Stimulated activated CD4-positive, alpha-beta T cell treated with anti-CD3 and anti-CD28 coated beads, Interleukin-12 subunit alpha, Interleukin-12 subunit beta, amount 100 ng/mL, for 48 hours (primary cell): ENCODE measurements at places on chromosomes 3 and 15.

DNA sequence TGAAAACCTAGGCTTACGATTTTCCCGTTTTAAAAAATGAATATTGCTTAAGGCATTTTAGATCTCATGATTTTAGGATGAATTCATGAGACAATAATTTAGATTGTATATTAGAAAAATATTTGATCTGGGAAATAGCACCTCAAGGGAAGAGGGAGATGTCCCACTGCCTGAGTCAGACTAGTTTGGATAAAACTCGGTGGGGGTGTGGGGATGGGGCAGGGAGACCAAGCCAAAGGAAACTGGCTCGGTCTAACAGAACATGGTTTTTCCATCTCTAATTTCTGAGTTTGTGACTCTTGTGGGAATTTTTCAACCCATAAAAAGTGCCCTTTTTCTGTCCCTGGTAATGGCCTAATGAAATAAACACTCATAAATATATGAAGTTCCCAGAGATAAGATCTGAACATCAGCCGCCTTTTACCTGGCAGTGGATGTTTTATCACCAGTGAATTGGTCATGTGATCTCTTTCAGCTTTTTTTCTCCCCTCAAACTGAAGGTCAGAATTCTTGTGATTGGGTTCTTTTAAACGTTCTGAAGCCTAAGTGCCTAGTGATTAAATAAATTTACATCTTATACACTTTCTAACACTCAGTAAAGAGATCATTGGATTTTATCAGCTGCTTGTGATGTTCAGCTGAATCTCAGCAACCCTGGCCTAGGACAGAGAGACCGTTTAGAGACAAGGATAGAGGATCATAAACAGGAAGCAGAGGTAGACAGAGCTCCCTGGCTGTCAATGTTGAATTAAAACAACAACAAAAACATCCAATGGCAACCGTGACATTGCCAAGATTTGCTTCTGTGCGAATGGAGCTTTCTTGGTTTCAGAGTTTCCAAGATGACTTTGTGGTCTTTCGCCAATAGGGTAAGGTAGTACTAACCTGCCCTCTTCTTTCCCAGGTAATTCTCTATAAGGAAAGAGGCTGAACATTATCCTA, 1038.2 kb downstream of the MCTP2 start:
- no peak for DNase-seq

DNA sequence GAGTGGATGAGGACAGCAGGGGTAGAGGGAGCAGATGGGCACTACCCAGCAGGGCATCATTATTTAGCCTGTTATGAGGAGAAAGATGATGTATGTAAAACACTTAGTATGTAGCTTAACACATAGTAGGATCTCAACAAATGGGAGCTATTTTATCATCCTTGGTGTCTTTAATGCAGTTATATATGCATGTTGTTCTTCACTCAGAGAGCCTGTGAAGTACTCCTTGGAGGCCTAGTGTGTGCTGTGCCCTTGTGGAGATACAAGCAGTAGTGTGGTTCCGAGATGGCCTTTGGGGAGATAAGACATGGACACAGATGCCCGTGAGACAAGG, 124.2 kb downstream of the LIPC start:
- DNase-seq: no peak

DNA sequence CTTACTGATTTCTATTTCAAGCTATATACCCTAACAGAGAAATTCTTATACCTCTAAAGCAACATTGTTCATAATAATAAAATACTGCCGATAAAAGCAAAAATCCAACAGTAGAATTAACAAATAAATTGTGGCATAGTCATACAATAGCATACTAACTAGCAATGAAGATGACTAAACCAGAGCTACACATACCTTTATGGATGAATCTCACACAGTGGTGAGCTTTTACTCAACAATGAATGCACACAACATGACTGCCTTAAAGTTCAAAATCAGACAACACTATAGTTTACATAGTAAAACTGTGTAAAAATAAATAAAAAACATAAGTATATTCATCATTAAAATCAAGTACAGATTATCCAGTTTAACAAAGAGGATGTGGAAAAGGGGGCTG, 99.1 kb downstream of the NR1I2 start:
- no peak for DNase-seq

GRCh38 chr3:53264718-53265117, 8.9 kb upstream of the TKT start:
- no peak for DNase-seq

DNA sequence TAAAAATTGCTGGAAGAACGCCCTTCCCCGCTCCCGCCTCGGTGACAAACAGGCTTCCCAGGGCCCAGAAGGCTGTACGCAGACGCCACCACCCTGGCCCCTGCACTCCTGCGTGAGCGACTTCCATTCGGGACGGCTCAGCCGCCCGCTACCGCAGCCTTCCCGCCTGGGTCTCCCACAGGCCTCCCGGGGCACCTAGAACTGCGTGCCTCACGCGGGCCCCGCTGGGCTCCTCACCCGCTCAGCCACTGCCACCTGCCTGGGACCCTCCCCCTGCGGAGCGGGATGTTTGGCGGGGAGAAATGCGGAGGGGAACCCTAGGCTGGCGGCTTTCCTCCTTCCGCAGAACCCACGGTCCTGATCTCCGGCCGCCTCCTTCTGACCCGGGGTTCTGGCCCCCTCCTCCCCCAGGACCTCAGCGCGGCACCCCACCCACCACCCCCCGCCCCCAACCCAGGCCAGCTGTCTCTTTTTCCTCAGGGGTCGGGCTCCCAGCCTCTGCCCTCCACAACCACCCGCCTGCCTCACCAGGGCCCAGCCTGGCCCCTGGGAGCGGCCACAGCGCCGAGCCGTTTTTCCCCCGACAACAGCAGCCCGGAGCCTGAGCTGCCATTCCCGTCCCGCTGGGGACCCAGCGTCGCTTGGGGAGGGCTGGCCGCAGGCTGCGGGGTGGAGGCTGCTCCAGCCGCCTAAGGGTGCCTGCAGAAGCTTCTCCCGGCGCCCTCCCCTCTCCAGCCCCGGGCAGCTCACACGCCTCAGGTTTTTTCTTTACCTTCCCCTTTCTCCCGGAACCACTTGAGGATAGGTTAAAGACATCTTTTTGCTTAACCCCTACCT, 27.6 kb upstream of the RAB7A start:
- DNase-seq: no peak

- no peak for DNase-seq
Measured at GRCh38 chr15:70378126-70379031, 280.7 kb upstream of the TLE3 start.

DNA sequence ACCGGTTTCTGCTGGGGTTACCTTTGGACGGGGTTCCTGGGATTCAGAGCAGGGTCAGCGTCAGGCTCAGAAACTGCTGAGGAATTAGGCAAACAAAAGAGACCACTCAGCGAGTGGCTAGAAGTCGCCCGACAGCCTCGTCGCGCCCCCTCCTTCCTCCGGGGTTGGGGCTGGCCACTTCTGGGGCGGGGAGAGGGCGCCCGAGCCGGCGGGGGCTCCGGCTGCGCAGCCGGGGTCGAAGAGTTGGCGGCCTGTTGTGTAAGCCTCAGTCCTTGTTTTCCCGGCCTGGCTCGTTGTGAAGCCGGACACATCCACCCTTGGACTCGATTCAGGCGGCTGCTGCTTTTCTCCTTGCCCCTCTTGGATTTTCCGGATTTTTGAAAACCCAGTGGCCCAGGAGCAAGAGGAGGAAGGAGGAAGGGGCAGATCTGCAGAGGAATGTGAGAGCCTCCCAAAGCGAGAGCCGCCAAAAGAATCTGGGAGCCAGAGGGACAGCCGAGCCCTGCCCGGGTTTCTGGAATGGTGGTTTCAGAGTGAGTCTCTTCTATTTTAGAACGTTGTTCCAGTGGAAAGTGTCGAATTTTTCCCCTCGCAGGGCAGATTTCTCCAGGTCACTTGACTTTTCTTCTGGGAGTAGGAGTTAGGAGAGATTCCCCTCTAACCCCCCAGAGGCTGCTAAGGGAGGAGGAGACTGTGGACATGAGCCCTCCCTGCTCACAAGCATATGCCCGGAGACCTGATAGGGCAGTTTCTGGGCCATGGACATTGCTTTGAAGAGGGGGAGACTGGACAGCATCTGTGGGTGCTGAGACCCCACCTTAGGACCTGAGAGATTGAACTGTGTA, 666 bp downstream of the SNX33 start:
- DNase-seq: no peak

GRCh38 chr3:52005571-52005986, 9.9 kb upstream of the RPL29 start:
- no peak for DNase-seq

GRCh38 chr15:65285291-65286068, 1.2 kb downstream of the PARP16 start:
- no peak for DNase-seq

DNA sequence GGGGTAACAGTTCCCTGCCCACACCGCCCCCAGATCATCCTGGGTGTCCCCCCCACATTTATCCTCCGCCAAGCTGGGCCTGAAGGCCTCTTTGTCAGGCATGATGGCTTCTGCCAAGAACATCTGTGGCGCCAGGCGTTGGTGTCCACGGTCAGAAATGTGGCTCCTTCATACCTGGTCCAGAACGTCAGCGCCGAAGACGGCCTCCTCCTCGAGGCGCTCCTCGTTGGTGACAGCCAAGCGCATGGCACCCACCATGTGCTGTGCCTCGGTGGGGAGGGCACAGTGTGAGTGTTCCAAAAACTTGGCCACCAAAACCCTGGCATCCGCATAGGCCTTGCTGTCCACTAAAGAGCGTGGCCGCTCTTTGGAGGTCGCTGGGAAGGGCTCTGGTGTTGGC, 146.5 kb downstream of the NSMCE3 start:
- no peak for DNase-seq

DNA sequence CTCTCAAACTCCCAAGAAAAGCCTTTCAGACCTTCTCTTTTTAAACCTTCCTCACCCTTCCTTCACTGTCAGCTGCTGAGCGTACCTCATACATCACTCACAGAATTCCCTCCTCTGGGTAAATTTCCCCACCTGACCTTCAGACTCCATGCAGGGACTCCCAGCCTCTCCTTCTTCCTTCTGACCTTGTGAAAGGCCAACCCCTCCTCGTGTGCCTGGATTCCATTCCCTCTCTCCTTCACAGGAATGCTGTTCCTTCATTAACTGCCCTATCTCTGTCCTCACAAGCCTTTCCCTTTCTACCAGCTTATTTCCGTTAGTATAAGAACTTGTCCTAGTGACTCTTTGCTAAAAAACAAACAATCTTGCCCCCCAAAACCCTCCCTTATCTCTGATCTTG, 69.7 kb upstream of the MME start:
- no peak for DNase-seq

GRCh38 chr3:194257151-194257621, 93.9 kb downstream of the CPN2 start:
- DNase-seq: no peak

- no peak for DNase-seq
Measured at GRCh38 chr3:174223042-174223441, 636.1 kb upstream of the NAALADL2 start.

GRCh38 chr3:174270841-174271240, 588.3 kb upstream of the NAALADL2 start:
- no peak for DNase-seq

DNA sequence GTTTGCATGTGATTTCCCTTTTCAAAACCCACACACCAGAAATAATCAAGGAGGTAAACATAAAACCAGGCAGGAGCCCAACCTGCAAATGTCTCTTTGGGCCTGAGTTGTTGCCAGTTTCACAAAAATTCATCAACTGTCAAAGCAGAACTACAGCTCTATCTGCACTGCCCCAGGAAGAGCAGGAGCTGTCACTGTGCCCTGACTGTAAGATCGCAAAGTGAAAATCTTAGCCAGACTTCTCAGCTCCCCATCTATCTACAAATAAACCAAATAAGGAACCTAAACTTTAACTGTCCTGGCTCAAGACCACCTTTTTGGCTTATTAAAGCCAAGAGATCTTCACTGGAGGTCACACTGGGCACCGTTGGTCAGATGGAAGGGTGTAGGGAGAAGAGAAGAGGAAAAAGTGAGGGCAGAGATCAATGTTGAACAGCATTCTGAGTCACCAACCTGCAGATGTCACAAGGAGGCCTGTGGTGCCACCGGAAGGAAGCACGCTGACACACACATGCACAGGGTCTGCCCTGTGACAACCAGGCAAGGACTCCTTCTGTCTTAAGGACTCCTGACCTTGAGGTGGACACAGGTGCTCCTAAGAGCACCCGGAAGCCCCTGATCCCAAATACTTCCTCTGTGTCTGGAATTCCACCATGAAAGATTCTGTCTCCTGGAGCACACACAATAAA, 58.7 kb downstream of the RPN1 start:
- no peak for DNase-seq

DNA sequence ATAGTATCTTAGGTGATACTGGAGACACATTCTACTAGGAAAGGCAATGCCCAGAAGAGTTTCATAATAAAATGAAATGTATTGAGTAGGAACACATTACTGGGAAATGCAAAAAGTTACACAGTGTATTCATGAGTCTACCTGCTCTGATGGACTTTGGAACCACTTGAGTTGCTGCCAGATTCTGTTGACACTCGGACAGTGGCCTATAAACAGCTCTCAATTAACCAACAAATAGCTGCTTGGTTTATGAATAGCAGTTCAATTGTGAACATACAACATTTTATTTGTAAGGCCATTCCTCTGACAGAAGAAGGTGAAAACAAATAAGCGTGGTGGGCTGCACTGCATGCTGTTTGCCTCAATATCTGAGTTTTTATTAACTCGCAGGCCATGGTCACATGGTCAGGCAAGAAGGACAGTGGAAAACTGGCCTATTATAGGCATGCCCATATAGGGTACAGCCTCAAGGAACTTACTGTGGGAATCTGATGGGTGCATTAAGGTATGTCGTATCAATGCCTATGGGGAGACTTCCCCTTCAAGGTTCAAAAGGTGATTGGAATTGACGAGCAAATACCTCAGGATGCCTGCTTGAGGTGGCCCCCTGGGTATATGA, 66.2 kb downstream of the C3orf80 start:
- no peak for DNase-seq

DNA sequence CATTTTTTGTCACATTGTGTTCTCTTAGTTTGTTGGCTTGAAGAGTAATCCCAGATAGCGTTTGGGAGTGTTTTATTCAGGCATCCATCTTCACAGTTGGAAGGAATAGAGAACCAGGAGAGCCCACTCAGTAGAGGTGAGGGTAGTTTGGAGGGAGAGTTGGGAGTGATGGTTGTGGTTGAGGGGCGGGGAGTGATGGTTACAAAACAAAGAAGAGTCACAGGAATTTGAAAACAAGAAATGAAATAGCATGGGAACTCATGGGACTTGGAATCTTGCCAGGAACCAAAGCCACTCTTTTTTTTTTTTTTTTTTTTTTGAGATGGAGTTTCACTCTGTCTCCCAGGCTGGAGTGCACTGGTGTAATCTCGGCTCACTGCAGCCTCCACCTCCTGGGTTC, 36.3 kb downstream of the DUT start:
- no peak for DNase-seq

DNA sequence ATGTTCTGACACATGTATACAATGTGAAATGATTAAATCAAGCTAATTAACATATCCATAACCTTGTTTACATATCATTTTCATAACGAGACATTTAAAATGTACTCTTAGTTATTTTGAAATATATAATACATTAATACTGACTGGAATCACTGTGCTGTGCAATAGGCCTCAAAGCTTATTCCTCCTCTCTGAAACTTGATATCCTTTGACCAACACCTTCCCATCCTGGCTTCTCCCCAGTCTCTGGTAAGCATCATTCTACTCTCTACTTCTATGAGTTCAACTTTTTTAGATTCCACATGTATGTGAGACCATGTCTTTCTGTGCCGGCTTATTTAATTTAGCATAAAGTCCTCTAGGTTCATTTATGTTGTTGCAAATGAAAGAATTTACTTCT, 47.1 kb upstream of the IL20RB start:
- DNase-seq: no peak
